ENCODE measurements at places on chromosomes 12 and 14.

DNA sequence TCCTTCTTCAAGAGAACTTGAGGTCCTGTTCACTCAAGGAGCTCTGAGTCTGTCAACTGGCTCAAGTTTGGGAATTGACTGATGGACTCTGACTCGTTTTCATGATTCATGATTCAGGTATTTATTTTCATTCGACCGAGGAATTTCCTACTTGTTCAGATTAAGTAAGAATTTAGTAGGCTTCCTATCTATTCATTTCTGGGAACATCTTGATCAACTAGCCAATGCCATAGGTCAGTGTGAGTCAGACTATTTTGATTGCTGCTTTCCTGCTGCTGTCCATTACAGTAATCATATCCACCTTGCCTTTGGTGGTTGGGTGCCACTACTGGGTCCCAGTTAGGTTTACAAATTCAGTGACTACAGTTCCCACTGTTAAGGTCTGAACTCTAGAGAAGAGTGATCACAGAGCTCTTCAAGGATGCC, 6.1 kb downstream of the FAM186A start:
- no peak for DNase-seq

GRCh38 chr12:76755829-76756379, 8.0 kb upstream of the ZDHHC17 start:
- no peak for DNase-seq

DNA sequence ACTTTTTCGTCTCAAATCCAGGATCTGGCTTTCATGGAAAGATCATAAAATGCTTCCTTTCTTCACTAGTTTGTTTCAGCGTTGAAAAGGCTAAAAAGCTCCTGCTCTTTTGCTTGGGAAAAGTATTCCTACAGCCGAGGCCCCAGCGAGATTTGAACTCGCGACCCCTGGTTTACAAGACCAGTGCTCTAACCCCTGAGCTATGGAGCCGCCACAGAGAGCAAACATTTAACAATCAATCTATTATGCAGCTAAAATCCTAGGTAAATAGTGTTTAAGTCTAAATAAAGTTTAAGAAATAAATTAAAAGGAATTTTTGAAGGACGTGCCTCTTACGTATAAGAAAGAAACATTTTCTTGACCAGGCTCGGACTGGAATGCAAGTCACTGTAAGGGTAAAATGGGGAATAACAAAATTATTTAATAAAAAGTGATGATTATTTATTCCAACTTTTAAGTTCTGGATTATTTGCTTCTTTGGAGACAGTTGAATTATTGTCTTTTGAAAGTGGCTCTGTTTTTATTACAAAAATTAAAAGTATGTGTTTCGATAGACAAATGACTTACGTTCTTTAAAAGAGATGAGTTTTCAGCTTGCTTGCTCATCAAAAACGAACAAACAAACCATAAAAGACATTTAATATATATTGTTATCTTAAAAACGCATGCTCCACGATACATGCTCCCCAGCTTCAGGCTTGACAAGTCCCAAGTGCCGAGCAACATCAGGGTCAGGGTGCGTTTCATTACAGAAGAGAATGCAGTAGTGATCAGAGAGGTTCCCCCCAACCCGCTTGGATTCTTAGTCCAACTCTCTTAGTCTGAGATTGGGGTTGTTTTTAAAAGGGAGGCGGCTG, 10.2 kb downstream of the OR6S1 start:
- no peak for DNase-seq

- DNase-seq = no peak
These were observed 24.4 kb downstream of the SLC11A2 start for GRCh38 chr12:51001799-51002198.

DNA sequence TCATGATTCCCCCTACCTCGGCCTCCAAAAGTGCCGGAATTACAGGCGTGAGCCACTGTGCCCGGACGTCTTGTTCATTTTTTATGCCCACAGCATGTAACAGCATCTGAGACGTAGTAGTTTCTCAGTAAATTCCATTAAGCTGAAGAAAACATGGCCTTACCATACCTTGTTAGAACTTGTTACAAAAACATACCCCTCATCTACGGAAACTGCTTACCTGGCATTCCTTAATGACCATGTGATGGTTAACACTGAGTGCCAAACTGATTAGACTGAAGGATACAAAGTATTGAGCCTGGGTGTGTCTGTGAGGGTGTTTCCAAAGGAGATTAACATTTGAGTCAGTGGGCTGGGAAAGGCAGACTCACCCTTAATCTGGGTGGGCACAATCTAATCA, 186.8 kb downstream of the CEP128 start:
- no peak for DNase-seq

- no peak for DNase-seq
These were observed 183.1 kb downstream of the TMTC3 start for GRCh38 chr12:88325076-88325815.

- DNase-seq = no peak
These were observed 1.0 kb downstream of the SH2B3 start for GRCh38 chr12:111406474-111407376.

DNA sequence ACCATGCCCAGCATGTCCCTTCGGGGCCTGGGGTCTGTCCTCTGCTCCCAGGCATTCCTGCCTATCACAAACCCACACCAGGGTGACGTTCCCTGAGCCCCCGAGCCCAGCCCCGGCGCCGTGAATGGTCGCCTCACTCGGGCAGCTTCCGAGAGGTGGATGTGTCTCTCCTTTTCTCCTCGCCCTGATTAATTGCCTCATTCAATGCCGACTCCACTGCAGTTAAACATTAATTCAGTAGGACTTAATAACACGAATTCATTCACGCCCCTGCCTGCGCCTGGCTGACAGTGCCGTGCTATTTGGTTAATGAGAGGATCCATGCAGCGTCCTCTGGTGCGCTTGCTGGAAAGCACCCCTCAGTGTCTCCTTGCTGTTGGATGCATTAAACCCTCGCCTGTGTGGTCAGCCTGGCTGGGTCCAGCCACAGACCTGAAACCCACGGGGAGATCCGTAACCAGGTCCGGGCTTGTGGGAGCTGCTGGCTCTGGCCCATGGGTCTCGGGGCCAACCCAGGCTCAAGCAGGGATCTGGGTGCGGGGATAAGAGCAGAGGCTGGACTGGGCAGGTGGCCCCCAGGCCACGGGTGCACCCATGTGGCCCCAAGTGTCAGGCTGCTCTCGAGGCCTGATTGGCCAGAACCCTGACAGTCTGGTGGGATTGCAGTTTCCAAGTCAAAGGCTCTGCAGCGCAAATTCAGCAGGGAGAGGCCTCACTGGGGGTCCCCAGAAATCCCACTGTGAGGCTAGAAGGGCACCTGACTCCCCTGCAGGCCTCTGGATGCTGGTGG, 55.4 kb downstream of the FBRSL1 start:
- no peak for DNase-seq

DNA sequence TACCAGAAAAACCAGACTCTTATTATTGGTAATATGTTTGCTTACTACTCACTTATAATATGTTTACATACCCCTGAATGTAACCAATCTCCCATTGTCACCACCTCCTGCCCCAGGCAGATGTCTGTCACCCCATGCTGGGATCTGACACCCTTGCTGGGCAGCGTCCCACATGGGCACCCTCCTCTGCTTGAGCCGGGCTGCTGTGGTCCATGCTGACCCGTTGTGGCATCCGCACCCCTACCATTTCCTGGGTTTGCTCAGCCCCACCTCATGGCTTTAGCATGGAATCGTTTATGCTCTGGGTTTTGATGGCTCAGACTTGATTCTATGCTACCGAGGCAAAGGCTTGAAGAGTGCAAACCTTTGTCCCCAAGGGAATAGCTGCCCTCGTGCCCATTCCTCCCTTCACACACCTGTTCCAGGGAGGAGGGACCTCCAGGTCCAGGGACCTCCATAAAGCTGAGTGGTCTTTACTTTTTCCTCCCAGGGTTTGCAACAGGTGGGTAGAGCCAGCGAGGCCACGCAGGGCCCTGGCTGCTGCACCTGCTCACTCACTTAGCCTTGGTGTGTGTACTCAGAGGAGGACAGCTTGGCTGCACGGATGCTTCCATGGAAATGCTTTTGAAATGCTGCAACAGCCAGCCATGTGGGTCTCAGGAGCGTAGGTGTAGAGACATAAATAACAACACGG, 68.7 kb downstream of the PRMT8 start:
- no peak for DNase-seq

Data from thoracic aorta (tissue), 2 donors.